Chondrocyte (in vitro differentiated cells): ENCODE measurements at places on chromosomes 4 and X. TPM values are rescaled to one million over a fixed set of nuclear protein-coding genes. Genes with fewer than 3 reads are reported as not detected.

The CCKAR gene
- total RNA-seq, result not detected in 3 replicates

- H3K4me1 ChIP-seq, result peaks cover 6% of the 10 kb centered on the region
- no peak for DNase-seq
- H3K4me3 ChIP-seq, result no peak overlapping the region
- H3K27ac ChIP-seq, result no peak overlapping the region
- H3K36me3 ChIP-seq, result no peaks in the 10 kb centered on the region
- no peaks in the 10 kb centered on the region for H3K27me3 ChIP-seq
Observed at GRCh38 chrX:46381630-46382029, 163.6 kb downstream of the ZNF674 start.

The CPLX1 gene
- not detected in 3 replicates for total RNA-seq

- no peaks in the 10 kb centered on the region for H3K4me1 ChIP-seq
- no peak overlapping the region for H3K27ac ChIP-seq
- no peak overlapping the region for H3K4me3 ChIP-seq
- H3K27me3 ChIP-seq, result no peaks in the 10 kb centered on the region
- no peak for DNase-seq
Observed at GRCh38 chr4:161249779-161250440, 913.9 kb downstream of the FSTL5 start.

The GSX2 gene
- not detected in 3 replicates for total RNA-seq

The NKAP gene
- total RNA-seq, result 6.4 to 9.8 TPM (median 6.7 TPM) in 3 replicates

The RTL5 gene
- total RNA-seq, result 8.5 to 14.4 TPM (median 14.1 TPM) in 3 replicates

GRCh38 chr4:162350331-162350730 lies 186.5 kb upstream of the FSTL5 start:
- H3K27me3 ChIP-seq, result no peaks in the 10 kb centered on the region
- H3K36me3 ChIP-seq, result no peaks in the 10 kb centered on the region
- no peaks in the 10 kb centered on the region for H3K4me1 ChIP-seq
- H3K4me3 ChIP-seq, result no peak overlapping the region
- DNase-seq, result no peak

The PITX2 gene
- 0.64 to 1.0 TPM in 2 of 3 replicates, not detected in the other for total RNA-seq

DNA sequence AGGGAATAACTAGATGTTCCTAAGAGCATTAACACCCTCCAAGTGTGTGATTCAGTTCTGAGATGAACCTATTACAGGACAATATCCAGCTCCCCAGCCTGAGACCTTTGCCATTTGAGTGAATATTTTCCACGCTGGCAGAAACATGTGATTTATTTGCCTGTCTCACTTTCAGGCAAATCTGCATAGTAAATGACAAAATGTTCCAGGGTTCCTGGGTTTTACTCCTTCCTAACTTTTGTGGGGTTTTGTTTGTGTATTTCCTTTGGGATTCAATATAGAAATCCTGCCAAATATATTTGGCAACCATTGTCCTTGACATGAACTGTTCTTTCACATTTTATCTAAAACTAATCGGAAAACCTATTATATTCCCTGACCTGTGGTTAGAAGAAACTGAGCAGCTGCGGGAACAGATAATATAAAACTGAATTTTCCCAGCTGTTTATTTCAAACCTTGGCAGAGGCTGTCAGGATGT lies 12.5 kb downstream of the F8 start:
- H3K27ac ChIP-seq, result no peak overlapping the region
- no peak overlapping the region for H3K4me3 ChIP-seq
- no peaks in the 10 kb centered on the region for H3K36me3 ChIP-seq
- no peaks in the 10 kb centered on the region for H3K4me1 ChIP-seq
- no peaks in the 10 kb centered on the region for H3K27me3 ChIP-seq

GRCh38 chr4:181821039-181822004 lies 421.9 kb upstream of the TENM3 start:
- H3K4me1 ChIP-seq, result peaks cover 28% of the 10 kb centered on the region
- H3K36me3 ChIP-seq, result no peaks in the 10 kb centered on the region
- H3K27ac ChIP-seq, result no peak overlapping the region

The CLDN22 gene
- total RNA-seq, result not detected in 3 replicates

GRCh38 chrX:43985511-43985910 lies 12.3 kb upstream of the NDP start:
- no peak overlapping the region for H3K4me3 ChIP-seq
- H3K27me3 ChIP-seq, result no peaks in the 10 kb centered on the region
- H3K36me3 ChIP-seq, result no peaks in the 10 kb centered on the region
- H3K27ac ChIP-seq, result no peak overlapping the region
- no peaks in the 10 kb centered on the region for H3K4me1 ChIP-seq

DNA sequence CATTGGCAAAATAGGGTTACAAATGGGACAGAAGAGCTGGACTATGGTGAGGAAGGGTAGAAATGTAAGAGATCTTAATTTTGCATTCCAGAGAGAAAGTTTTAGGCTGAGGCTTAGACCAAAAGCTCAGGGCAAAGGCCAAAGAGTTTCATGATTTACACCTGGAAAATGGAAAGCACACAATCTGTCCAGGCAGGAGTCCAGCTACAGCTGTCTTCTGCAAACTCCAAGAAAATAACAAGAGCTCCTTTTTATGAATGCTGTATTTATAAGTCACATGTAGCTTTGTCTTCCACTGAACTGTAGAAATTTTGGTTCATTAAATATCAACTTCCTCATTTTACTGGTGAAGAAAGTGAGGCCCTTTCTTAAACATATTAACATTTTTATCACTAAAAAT lies 288.0 kb upstream of the ATOH1 start:
- no peak overlapping the region for H3K27ac ChIP-seq
- H3K4me3 ChIP-seq, result no peak overlapping the region
- DNase-seq, result no peak
- H3K36me3 ChIP-seq, result no peaks in the 10 kb centered on the region
- no peaks in the 10 kb centered on the region for H3K4me1 ChIP-seq
- peaks cover 23% of the 10 kb centered on the region for H3K27me3 ChIP-seq

DNA sequence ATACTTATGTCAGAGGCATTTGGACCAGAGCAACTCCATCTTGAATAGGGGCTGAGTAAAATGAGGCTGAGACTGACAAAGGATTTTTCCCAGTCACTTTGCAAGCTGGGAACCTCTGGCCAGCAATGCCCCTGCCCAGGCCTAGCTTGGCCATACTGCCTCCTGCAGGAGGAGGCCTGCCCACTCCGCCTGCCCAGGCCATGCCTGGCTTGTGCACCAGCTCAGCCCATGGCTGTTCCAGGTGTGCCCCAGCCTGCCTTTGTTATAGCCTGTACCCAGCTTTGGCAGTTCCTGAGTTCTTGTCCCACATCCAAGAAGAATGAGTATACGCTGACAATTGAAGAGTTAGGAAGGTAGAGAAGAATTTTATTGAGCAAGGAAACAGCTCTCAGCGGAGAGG lies 176.1 kb downstream of the AASDH start:
- no peaks in the 10 kb centered on the region for H3K27me3 ChIP-seq
- no peaks in the 10 kb centered on the region for H3K36me3 ChIP-seq
- H3K4me1 ChIP-seq, result peaks cover 3% of the 10 kb centered on the region
- no peak overlapping the region for H3K27ac ChIP-seq
- DNase-seq, result no peak

DNA sequence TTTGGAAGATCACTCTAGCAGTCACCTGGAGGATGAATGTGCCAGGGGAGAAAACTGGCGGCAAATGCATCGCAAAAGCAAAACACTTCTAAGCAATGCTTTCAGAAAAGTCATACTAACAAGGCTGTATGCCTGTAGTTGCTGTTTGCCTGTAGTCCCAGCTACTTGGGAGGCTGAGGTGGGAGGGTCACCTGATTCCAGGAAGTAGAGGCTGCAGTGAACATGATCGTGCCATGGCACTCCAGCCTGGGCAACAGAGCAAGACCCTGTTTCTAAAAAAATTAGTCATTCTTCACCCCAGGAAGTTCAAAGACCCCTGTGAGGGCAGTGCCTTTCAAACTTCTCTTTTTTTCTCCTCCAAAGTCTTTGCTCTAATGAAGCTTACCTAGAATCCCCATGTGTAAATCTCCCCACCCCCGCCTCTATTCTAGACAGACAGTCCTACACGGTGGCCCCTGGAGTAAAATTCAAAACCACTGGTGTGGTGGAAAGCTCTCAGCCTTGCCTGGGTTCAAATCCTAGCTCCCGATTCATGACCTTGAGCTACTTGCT lies 5.5 kb downstream of the SOWAHD start:
- no peaks in the 10 kb centered on the region for H3K27me3 ChIP-seq
- H3K36me3 ChIP-seq, result no peaks in the 10 kb centered on the region
- peaks cover 26% of the 10 kb centered on the region for H3K4me1 ChIP-seq
- no peak for DNase-seq
- peak overlapping the region; percentile 84 for H3K27ac ChIP-seq
- H3K4me3 ChIP-seq, result peak overlapping the region; percentile 20

DNA sequence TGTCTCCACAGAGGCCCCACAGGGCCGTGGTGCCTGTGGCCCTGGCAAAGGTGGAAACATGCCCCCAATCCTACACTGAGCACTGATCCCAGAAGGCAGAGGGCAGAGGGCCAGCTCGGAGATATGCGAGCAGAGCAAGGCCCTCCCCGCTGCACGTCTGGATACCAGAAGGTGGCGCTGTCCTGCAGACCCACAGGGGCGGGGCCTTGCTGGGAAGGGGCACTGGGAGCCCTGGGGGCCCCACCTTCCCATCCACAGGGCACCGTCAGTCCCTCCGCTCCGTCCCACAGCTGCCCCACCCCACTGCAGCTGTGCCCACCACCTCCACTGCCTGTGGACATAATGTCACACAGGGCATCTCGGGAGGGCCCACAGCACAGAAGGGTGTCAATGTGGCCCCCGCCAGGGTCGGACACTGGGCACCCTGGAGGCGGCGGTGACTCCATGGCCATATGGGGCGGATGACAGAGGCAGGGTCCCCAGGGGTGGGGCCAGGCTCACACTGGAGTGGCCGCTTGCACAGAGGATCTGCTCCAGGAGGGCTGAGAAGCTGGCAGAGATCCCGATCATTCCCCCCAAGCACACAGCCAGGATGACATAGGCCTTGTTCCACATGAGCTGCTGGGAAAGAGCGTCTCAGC lies 4.8 kb downstream of the SLC49A3 start:
- H3K27me3 ChIP-seq, result no peaks in the 10 kb centered on the region
- H3K27ac ChIP-seq, result no peak overlapping the region
- H3K36me3 ChIP-seq, result no peaks in the 10 kb centered on the region
- no peak for DNase-seq

GRCh38 chrX:139842326-139843185 lies 90.3 kb downstream of the ATP11C start:
- H3K36me3 ChIP-seq, result no peaks in the 10 kb centered on the region
- DNase-seq, result no peak
- H3K27me3 ChIP-seq, result no peaks in the 10 kb centered on the region
- H3K4me3 ChIP-seq, result no peak overlapping the region

DNA sequence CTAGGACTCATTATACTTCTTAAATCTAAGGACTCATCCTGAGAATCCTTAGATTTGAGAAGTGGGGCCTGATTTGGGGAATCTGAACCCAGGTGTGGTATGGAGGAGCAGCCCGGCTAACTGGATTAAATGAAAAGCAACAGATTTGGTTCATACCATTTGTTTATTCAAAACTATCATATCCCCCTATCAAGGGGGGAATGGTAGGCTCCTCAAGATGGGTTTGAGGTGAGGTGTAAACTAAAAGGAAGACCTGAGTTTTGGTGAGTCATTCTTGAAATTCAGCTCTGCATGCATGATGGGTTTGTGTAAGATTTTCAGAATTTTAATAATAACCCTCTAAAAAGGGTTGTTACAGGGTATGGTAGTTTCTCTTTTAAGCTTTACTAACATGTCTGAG lies 53.4 kb downstream of the CASP6 start:
- no peak overlapping the region for H3K4me3 ChIP-seq
- peaks cover 6% of the 10 kb centered on the region for H3K36me3 ChIP-seq
- no peaks in the 10 kb centered on the region for H3K27me3 ChIP-seq
- no peak overlapping the region for H3K27ac ChIP-seq
- peaks cover 7% of the 10 kb centered on the region for H3K4me1 ChIP-seq

- no peak for DNase-seq
Observed at GRCh38 chr4:1693131-1693896, 9.2 kb upstream of the FAM53A start.

DNA sequence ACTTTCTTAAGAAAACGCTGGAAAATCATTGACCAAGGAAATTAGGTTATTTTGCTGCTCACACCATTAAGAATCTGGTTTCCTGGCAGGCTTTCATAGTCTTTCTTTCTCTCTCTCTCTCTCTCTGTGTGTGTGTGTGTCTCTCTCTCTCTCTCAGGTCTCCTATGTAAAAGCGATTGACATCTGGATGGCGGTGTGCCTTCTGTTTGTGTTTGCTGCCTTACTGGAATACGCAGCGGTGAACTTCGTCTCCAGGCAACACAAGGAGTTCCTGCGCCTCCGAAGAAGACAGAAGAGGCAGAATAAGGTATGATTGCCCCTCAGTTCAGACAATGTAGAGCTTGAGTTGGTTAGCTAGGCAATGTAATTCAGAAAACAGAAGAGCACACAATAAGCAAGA lies 161.2 kb downstream of the GLRA2 start:
- H3K4me3 ChIP-seq, result no peak overlapping the region
- DNase-seq, result no peak
- H3K27me3 ChIP-seq, result no peaks in the 10 kb centered on the region

GRCh38 chr4:72136429-72136828 lies 104.6 kb downstream of the NPFFR2 start:
- H3K27me3 ChIP-seq, result peaks cover 8% of the 10 kb centered on the region
- no peak overlapping the region for H3K27ac ChIP-seq
- no peaks in the 10 kb centered on the region for H3K36me3 ChIP-seq

DNA sequence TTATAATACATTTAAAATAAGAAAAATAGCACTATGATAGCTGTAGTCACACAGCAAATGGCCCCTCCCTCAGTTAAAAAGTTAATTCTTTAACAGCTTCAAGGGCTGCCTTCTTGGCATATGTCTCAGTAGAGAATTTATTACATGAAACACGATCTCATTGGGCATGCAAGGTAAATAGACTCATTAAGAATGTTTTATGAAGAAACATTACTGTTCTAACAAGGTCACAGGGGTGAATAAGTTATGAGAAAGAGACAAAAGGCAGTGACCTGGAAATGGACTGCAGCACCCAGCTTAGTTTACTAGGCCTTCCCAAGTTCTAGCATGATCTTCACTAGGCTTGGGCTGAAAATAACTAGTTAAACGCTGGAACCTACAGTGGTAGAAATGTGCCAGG lies 277.7 kb downstream of the NR3C2 start:
- peaks cover 4% of the 10 kb centered on the region for H3K27me3 ChIP-seq
- DNase-seq, result no peak
- no peak overlapping the region for H3K4me3 ChIP-seq
- peaks cover 19% of the 10 kb centered on the region for H3K4me1 ChIP-seq

The ACSL1 gene
- total RNA-seq, result 40.9 to 58.1 TPM (median 41.2 TPM) in 3 replicates

The CFAP47 gene
- total RNA-seq, result not detected in 3 replicates

GRCh38 chr4:43564591-43564990 lies 672.1 kb downstream of the GRXCR1 start:
- no peak overlapping the region for H3K4me3 ChIP-seq
- peaks cover 2% of the 10 kb centered on the region for H3K27me3 ChIP-seq
- no peak for DNase-seq
- no peak overlapping the region for H3K27ac ChIP-seq
- H3K36me3 ChIP-seq, result no peaks in the 10 kb centered on the region

DNA sequence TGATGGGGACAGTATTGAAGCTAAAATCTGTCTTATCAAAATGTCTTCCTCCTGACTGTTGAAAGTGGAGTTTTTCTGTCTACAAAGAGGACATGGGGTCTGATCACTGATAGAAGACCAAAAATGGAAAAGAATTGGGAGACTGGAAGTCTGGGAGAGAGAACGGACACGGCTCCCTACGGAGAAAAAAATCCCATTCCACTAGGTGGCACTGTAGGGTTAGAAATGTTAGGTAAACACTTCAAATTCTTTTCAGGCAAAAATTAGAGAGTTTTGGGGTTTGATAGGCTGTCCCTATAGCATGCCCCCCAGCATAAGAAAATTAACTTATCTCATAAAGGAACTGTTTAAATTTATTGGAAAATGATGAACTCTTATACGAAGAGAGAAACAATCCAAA lies 200.5 kb downstream of the FAM133A start:
- peaks cover 4% of the 10 kb centered on the region for H3K36me3 ChIP-seq
- H3K27ac ChIP-seq, result no peak overlapping the region
- H3K4me1 ChIP-seq, result no peaks in the 10 kb centered on the region
- no peak for DNase-seq
- no peak overlapping the region for H3K4me3 ChIP-seq
- H3K27me3 ChIP-seq, result peaks cover 3% of the 10 kb centered on the region
